ENCODE measurements at places on chromosomes 11 and 22. TPM values are rescaled to one million over a fixed set of nuclear protein-coding genes. Genes with fewer than 3 reads are reported as not detected.
A peak's percentile ranks its signal among the peaks of the same experiment; 100 is the strongest.

Gene CRYBB2
- total RNA-seq = not detected

Gene OR51B6
- total RNA-seq = not detected

Gene NXPE1
- not detected for total RNA-seq

GRCh38 chr22:31400023-31400397 lies 606 bp downstream of the DRG1 start:
- H3K27me3 ChIP-seq = no peaks in the 10 kb centered on the region
- no peak for DNase-seq
- peaks cover 22% of the 10 kb centered on the region for H3K4me1 ChIP-seq
- peaks cover 8% of the 10 kb centered on the region for H3K36me3 ChIP-seq
- peak overlapping the region; percentile 75 for H3K4me3 ChIP-seq
- peak overlapping the region; percentile 86 for H3K27ac ChIP-seq

DNA sequence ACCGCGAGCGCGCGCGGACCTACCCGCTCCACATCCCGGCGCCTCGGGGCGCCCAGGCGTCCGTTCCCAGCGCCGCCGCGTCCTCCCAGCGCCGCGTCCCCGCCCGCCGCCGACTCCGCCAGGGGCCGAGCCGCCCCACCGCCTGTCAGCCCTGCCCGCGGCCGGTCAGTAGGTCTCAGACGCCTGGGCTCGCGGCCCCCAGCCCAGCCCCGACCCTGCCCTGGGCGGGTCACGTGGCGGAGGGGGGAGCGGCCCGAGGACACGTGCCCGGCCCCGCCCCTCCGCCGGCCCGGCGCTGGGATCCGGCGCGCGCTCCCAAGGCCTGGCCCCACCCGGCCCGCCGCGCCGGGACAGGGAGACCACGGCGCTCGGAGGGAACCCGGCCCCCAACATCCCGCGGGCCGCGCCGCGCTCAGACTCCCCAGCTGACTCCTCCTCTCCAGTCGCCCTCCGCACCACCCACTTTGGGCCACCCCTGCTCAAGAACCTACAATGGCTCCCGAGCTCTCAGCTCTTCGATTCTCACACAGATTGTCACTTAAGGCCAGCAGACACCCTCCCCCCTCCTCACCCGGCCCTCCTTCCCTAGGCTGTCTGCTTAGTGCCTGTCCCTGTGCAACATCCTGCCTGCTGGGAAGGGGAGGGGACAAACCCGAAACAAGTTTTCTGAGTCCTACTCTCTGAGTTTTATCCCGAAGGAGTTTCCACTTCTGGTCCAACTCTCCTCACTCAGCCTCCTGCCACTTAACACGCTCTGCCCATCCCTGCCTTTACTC lies at the start of gene RAB3IL1:
RAB3IL1 (minus strand) TSS at position 233 of the 776 bp plus-strand sequence; CDS start at position 34, 199 bp downstream.
- no peaks in the 10 kb centered on the region for H3K27me3 ChIP-seq
- DNase-seq = peak; percentile 55
- no peaks in the 10 kb centered on the region for H3K36me3 ChIP-seq
- H3K4me1 ChIP-seq = peaks cover 7% of the 10 kb centered on the region

DNA sequence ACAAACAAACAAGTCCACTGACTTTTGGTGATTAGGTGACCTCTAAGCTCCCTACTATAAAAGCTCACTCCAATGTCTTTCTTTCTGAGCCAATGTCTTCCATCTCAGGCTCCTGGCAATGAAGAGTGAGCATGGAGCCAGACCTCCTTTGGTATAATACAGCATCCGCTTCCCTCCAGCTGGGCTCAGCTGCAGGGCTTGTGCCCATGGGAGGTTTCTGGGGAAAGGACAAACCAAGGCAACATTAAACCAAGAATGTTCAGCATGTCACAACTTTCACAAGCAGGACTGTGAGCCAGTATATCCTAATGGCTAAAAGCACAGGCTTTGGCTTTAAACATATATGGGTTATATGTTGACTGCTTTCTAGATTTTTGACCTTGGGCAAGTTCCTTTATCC lies 58.8 kb downstream of the EHF start:
- no peak overlapping the region for H3K27ac ChIP-seq
- H3K36me3 ChIP-seq = no peaks in the 10 kb centered on the region
- peaks cover 7% of the 10 kb centered on the region for H3K4me1 ChIP-seq
- H3K27me3 ChIP-seq = no peaks in the 10 kb centered on the region
- H3K4me3 ChIP-seq = no peak overlapping the region

DNA sequence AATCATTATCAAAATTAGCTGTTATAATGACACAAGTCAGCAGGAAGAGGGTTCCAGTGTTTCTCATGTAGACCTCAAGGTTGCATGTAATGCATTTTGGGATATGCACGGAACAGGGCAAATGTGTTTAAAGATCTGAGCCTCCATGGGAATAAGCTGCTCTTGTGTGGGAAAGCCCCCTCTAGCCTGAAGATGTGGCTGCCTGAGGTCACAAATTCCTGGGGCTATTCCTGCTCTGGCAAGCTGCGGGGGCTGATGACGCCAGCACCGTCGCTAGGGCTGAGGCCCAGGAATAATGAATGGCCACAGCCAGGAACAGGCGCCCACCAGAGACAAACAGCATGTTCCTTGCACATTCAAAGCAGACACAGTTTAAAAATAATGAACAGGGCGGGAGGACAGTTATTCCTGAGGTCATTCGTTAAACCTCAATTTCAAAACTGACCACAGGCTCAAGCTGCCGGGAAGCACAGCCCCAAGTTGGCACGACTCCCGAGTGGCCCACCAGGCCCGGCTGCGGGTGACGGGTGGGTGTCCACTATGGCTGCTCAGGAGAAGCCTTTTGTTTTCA lies 11.7 kb downstream of the OSBPL5 start:
- H3K27me3 ChIP-seq = no peaks in the 10 kb centered on the region
- peak; percentile 56 for DNase-seq
- peaks cover 12% of the 10 kb centered on the region for H3K4me1 ChIP-seq
- no peaks in the 10 kb centered on the region for H3K36me3 ChIP-seq
- peak overlapping the region; percentile 61 for H3K27ac ChIP-seq

- no peaks in the 10 kb centered on the region for H3K36me3 ChIP-seq
- no peak for DNase-seq
- no peaks in the 10 kb centered on the region for H3K27me3 ChIP-seq
- H3K4me3 ChIP-seq = no peak overlapping the region
- H3K4me1 ChIP-seq = no peaks in the 10 kb centered on the region
Observed at GRCh38 chr11:130726234-130727037, 189.8 kb downstream of the SNX19 start.

- no peaks in the 10 kb centered on the region for H3K27me3 ChIP-seq
- no peak overlapping the region for H3K27ac ChIP-seq
- no peaks in the 10 kb centered on the region for H3K36me3 ChIP-seq
- DNase-seq = no peak
- no peak overlapping the region for H3K4me3 ChIP-seq
Observed at GRCh38 chr11:76857781-76858410, 2.8 kb upstream of the ACER3 start.

DNA sequence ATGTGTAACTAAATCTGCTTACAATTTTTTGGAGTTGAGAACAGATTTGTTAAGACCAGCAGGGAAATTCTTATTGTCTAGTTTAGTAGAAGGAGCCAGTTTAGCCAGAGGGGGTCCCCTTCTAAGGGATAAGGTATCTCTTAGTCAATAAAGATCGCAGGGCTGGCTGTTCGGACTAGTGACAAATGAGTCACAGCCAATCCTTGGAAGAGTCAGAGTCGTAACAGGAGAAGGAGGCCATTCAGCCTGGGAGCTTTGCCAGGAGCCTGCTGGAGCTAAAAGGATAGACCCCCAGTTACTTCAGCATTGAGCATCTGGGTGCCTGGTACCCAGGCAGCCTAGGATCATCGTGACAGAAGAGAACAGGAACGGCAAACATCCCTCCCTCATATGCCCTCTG lies 191.6 kb upstream of the ARHGAP20 start:
- no peaks in the 10 kb centered on the region for H3K27me3 ChIP-seq
- no peak overlapping the region for H3K27ac ChIP-seq
- H3K36me3 ChIP-seq = no peaks in the 10 kb centered on the region
- H3K4me3 ChIP-seq = no peak overlapping the region
- no peaks in the 10 kb centered on the region for H3K4me1 ChIP-seq

All from body of pancreas (tissue), 4 donors.